ENCODE measurements at places on chromosomes 1 and 21.

DNA sequence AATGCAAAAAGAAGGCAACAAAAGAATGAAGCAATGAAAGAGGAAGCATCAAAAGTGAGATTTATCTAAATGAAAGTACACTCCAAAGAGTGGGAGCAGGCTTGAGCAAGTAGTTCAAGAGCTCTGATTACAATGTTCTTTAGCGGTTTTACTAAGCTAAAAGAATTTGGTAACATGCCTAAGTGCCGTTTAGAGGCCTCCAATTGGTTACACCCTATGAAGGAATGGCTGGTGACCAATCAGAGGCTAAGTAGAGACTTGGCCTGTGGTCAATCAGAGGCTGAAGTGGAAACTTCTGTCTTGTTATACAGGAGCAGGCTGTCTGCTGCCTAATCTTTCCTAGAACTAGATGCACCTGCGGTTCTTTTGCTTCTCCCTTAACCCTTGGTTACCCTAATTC lies 59.1 kb downstream of the PTGFR start:
- no peak for DNase-seq

- no peak for DNase-seq
Observed at GRCh38 chr1:28482702-28483101, 23.1 kb upstream of the RCC1 start.

DNA sequence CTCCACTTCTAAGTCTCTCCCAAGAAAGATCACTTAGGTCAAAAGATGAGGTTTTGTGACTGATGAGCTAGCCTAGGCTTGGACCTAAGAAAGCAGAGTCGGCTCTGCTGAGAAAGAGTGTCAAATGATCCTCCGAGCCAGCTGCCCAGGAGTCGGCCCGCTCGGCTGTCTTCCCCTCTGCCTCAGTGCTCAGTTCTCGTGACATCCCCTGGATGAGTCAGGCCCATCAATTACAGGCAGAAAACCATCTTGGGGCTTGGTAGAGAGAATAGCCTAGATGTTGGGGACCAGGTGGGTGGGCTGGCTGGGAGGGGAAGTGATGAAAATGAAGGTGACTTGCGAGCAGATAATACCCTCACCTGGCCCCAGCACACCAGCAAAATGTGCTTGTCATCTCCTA lies 60.5 kb downstream of the SLC66A1 start:
- no peak for DNase-seq

DNA sequence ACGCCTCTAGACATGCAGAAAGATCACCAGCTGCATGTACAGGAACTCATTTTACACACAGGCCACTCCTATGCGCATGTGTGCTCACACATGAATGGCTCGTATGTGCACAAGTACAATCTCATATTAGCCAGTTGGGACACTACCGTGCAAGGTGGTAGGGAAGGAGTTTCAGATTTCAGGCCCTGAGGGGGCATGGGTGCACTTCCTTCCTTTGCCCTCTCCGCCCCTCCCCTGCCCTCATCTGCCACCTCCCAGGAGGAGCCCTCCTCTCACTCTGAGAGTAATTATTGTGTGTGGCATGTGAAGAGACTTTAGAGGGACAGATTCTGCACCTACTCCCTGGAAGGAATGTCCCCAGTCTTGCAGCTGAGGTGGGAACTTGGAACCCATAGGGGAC lies 14.8 kb downstream of the EDN2 start:
- DNase-seq, result no peak

GRCh38 chr1:245988393-245989078 lies 518.5 kb downstream of the SMYD3 start:
- no peak for DNase-seq

DNA sequence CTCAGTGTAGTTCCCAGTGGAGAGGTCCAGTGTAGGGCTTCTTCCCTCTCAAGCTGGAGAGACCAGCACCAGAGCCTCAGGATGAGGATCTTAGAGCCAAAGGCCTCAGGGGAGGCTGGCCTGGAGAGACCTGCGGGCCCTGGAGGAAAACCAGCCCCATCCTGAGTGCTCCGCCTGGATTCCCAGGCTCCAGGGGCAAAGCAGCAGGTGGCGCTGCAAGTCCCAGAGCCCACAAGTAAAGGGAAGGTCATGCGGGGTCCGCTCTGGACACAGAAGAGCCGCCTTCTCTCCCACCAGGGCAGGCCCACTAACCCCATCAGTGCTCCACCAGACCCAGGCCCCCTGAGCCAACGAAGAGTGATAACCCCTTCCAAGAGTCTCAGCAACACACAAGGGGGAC lies 22.7 kb downstream of the PGBD5 start:
- DNase-seq, result no peak

- peak; percentile 79 for DNase-seq
Observed at GRCh38 chr1:60866917-60867531, 215.3 kb upstream of the NFIA start.

DNA sequence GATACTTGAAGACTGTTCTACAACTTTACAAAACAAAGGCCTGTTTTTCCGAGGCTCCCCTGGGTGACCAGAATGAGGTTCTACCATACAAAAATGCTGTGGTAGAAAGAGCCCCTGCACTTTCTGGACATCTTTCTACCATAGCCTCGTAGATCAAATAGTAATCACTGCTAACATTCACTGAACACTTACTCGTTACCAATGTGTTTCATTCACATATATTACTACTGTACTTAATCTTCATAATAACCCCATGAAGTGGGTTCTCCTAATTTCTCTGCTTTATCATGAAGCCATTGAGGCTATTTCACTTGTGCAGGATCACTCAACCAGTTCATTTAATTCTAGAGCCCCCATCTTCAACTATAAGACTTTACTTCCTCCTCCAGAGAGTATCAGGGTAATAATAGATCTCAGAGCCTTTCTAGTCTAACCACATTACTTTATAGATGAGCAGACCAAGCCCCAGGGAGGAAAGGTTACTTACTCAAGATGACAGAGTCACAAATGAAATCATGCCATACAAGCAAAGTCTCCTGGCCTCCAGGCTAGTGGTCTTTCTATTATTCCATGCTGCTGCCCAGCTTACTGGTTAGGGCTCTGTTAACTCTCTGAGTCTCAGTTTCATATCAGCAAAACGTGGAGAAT lies 46.7 kb upstream of the OSBPL9 start:
- peak; percentile 25 for DNase-seq

DNA sequence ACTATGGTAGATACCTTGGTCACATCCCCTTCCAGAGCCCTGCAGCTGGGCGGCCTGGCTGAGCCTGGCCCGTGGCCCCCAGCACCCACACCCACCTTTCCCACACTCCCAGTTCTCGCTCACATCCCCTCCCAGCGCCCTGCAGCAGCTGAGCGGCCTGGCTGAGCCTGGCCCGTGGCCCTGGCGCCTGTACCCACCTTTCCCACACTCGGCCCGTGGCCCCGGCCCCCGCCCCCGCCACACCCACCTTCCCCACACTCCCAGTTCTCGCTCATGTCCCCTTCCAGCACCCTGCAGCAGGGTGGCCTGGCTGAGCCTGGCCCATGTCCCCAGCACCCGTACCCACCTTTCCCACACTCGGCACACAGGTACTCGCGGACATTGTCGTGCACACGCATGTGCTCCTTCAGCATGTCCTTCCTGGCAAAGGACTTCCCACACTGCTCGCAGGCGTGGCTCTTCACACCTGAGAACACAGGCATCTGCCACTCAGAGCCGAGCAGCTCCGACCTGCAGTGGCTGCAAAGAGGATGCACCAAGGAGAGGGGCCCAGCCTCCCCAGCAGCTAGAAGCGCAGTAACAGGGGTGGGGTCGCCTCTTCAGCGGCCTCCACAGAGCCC lies 52.5 kb upstream of the RIPK4 start:
- no peak for DNase-seq

- DNase-seq, result peak; percentile 31
Observed at GRCh38 chr1:32695098-32695904, 7.3 kb downstream of the SYNC start.

GRCh38 chr1:214665606-214666110 lies 62.7 kb downstream of the CENPF start:
- no peak for DNase-seq

GRCh38 chr1:168623831-168624230 lies 47.4 kb downstream of the XCL1 start:
- DNase-seq, result no peak

- no peak for DNase-seq
Observed at GRCh38 chr1:89378001-89378400, 14.1 kb downstream of the GBP6 start.

GRCh38 chr21:32336711-32337110 lies 38.1 kb downstream of the MRAP start:
- DNase-seq, result no peak

- peak; percentile 48 for DNase-seq
Observed at GRCh38 chr1:221099747-221100595, 220.7 kb downstream of the HLX start.

DNA sequence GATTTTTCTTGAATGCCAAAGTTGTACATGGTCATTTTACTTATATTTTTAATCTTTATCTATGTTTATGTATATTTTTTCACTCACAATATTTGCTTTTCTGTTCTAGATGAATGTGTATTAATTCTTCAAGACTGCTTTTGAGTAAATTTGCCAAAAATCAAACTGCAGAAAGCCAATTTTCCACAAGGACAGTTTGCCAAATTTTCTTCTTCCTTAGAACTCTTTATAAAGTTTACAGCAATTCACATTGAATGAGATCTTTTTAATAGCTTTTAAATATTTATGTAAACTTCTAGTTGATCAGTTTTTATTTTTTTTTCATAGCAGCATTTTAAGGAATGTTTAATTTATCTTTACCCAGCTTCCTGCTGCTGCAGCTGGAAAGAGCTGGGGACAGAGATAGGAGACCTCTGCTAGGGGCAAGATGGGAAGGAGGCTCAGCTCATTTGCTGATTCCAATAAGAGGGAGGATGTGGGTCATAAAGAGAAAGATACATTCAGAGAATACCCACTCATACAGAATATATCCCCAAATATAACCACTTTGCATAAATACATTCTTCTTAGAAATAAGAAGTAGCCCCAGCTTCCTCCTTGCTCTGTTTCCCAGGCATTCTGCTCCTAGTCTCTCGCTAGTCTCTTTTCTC lies 93.0 kb downstream of the ODF2L start:
- DNase-seq, result no peak

GRCh38 chr1:211739671-211740411 lies 64.4 kb upstream of the NEK2 start:
- DNase-seq, result no peak

All from suppressor macrophage treated with lipopolysaccharide for 4 hours (primary cell).